ENCODE measurements at places on chromosomes 1 and 21.

- no peak for DNase-seq
These were observed 10.3 kb upstream of the CD101 start for GRCh38 chr1:116991171-116991845.

DNA sequence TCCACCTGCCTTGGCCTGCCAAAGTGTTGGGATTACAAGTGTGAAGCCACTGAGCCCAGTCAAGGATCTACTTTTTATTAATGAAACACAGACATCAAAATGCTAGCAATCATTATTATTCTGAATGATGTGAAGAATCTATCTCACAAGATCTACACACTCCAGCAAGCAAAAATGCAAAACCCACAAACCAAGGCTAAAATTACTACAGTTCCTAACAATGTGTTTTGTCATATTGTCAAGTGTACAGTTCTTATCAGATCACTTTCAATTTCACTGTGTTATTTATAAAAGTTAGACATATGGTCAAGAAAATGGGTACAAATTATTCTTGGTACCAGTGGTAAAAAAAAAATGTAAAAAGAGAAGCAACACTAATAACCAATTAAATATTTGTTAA is 61.3 kb upstream of the SDC3 start:
- no peak for DNase-seq

DNA sequence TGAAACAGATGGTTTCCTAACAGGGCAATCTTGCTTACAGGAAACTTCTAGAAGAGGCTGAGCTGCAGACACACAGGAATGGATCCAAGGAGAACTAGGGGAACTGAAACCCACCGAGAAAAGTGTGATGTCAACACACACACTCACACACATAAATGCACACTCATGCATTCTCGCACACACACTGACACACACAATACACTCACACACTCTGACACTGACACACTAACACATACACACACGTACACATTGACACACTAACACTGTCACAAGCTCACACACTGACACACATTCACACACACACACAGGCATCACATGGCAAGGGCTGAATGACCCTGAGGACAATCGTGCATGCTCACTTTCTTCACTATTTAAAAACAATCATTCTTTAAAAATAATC is 142.7 kb downstream of the NPHP4 start:
- DNase-seq, result no peak

GRCh38 chr1:116760996-116761665 is 6.9 kb downstream of the CD2 start:
- DNase-seq, result no peak

DNA sequence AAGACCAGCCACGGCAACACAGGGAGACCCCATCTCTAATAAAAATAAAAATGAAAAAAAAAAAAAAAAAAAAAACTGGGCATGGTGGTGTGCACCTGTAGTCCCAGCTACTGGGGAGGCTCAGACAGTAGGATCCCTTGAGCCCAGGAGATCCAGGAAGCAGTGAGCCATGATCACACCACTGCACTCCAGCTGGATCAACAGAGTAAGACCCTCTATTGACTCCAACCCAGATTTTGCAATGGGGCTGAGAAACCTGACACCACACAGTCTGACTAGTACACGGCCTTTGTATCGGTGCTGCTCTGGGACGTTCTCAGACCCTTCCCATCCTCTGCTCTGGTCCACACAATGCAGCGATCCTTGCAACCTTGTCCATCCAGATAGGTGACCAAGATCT is 31.8 kb downstream of the SPATA21 start:
- no peak for DNase-seq

- DNase-seq, result no peak
These were observed 31.0 kb downstream of the IL12RB2 start for GRCh38 chr1:67338642-67339041.

DNA sequence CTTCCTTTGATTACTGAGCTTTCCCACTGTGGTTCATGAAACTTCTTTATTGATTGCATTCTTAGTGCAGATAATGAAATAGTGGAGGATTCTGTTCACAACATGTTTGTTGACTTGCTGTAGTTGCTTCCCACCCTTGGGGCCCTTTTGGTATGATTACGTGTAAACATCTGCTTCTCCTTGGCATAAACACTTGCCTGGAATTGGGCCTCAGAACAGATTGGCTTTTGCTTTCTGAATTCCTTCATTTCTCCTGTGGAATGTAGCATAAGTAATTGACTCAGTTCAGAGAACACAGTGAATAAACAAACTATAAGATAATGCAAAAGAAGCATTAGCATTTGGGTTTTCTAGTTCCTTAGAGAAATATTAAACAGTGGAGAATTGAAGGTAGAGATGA is 59.5 kb upstream of the LAMC2 start:
- no peak for DNase-seq

DNA sequence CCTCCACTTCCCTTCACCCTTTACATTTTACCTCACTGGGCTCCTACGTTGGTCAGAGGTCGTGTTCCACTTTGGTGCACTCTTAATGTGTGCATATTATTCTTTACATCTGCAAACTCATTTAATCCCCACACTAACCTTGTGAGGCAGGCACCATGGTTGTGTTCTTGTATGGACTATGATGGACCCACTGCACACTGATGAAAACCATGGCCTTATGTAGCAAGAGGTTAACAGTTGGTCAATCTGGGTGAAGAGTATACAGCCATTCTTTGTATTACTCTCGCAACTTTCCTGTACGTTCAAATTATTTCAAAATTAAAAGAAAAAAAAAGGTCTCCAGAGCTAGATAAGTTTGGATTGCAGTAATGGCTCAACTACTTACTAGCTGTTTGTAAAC is 78.5 kb downstream of the RUNX1 start:
- no peak for DNase-seq

DNA sequence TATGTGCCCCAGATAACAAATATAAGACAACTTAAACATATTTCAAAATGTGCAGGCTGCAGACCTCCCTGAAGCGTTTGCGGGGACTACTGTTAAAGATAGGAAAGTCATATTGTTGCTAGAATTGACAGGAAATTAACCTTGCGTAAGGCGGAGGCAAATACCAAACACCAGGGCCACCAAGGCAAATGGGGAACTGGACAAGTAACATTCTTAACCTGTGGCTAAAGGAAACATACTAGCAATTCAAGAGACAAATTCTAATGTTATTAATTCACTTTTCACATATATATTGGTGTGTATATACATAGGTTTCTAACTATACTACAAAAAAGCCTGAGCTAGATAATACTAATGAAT is 6.8 kb downstream of the HAPLN2 start:
- no peak for DNase-seq

DNA sequence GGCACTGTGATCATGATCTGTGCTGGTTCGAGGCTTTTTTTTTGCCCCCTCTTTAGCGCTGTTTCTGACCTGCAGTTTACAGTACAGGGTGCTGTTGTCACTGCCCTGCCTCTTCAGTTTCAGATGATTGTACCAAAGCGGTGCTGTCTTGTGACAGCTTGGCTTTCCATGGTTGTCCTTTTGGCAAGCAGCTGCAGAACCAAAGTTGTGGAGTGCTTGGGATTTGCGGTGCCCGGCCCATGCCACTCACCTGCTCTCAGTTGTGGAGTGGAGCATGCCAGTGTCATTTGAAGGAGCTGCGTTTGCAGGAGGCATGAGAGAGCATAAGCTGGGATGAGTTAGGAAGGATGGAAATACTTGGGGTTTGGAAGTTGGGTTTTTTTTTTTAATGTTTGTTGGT is 48.4 kb downstream of the DOP1B start:
- DNase-seq, result no peak

GRCh38 chr1:84669831-84670230 is 20.4 kb downstream of the SSX2IP start:
- DNase-seq, result no peak

DNA sequence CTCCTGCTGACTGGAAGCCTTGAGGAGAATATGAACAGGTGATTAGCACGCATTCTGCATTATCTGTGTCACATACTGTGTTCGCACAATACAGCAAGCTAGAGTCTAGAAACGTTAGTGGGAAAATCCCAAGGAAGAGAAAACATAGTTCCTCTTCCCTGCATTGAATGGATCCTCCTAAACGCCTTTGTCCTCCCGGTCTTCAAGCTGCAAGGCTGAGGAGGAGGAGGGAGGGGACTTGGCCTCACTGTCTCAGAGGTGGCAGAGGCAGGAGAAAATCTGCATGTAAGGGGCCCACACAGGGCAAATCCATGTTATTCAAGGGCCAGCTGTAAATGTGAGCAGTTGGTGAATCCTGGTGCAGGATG is 34.4 kb downstream of the WNT9A start:
- DNase-seq, result no peak

Data from NCI-H69 (cell line).